Right ventricle myocardium superior (tissue), 1 donor: ENCODE measurements at places on chromosomes 4 and X. TPM values are rescaled to one million over a fixed set of nuclear protein-coding genes. Genes with fewer than 3 reads are reported as not detected.

Gene SSX4
- not detected for total RNA-seq

Gene SPANXC
- total RNA-seq = not detected

Gene CXCL10
- not detected for total RNA-seq

Gene CSAG3
- total RNA-seq = not detected

Gene ZFP92
- total RNA-seq = 0.65 TPM

Gene EVC2
- total RNA-seq = 1.6 TPM
